ENCODE measurements at places on chromosomes 1 and 21.

GRCh38 chr1:82858031-82858430 lies 1057.3 kb downstream of the ADGRL2 start:
- DNase-seq = no peak

DNA sequence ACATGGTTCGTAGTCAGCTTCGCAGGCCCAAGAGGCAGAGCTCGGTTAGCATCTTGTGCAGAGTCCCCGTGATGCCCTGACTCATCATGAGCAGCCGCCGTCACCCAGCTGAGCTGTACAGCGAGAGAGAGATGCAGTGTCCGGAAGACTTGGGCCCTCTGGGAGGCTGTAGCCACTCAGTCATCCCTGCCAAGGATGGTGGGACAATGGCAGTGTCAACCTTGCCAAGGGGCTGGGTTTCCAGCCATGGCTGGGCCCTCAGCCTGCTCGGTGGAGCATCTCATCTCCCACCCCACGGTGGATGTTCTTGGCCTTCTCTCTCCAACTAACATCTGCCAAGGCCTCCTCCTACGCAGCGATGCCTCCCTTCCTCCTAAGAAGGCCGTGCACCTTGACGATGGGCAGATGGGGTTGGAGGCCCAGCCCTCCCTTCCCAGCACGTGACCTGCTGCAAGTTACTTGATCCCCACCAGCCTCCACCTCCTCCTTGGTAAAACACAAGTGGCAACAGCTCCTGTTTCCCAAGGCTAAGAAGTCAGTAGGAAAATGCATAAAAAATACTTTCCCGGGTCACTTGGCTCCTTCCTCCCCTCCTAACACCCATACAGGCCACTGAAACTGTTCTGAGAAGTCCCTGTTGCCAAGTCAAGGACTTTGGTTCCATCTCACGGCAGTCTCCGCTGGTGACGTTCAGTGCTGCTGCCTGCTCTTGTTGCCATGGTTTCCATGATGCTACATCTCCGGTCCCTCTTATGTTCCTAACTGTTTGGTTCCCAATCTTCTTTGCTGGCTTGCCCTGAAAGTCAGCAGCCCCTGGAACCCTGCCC lies 384.7 kb upstream of the VAMP3 start:
- no peak for DNase-seq

DNA sequence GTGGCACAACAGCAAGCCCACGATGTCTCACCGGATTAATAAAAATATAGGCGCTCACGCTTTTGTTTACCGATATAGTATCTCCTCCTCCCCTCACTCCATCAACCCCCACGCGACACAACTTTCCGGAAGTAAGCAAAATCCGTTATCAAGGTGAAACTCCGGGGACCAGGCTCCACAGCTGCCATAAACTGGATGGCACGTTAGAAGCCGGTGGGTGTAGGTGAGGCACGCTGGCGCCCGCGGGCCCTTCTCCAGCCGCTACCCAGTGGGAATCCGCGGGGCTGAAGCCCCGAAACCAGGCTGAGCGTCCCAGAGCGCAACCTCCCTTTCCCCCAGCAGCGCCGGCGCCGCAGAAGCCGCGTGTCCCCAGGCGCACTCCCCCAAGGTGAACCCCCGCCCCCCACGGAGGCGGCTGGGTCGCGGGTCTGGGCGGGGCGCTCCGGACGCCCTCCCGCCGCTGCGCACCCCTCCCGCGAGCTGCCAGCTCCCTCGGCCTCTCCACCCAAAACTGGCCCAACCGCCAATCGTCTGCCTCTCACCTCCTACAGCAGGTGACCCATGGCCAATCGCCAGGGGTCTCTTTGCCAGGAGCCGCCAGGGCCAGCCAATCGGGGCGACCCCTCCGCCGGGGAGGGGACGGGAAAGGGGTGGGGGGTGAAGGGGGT lies 112.4 kb downstream of the OSBPL9 start:
- peak; percentile 87 for DNase-seq

GRCh38 chr1:177067752-177068410 lies 96.6 kb downstream of the ASTN1 start:
- no peak for DNase-seq

DNA sequence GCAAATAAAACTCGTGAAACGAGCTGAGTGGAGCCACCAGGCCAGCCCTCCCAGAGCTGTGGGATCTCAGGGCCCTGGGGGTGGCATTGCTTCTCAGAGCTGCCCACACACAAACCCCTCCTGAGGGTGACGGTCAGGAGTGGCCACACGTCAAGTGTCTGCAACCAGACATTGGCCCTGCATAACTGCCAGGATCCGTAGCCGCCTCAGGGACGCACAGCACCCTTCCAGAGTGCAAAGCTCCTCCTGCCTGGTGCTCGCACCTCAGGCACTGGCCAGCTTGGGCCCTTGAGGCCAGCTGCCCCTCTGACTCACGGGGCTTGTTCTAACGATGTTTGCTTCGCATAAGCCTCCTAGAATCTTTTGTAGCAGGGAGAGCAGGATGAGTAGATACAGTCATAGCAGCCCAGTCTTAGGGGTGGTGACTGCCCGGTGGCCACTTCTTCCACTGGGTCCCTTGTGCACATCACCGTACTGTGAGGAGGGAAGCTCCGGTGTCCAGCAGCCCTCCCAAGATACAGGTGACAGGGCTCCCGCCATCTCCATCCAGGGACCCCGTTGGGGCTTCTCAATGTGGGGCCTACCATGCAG lies 5.0 kb downstream of the WNT3A start:
- no peak for DNase-seq

DNA sequence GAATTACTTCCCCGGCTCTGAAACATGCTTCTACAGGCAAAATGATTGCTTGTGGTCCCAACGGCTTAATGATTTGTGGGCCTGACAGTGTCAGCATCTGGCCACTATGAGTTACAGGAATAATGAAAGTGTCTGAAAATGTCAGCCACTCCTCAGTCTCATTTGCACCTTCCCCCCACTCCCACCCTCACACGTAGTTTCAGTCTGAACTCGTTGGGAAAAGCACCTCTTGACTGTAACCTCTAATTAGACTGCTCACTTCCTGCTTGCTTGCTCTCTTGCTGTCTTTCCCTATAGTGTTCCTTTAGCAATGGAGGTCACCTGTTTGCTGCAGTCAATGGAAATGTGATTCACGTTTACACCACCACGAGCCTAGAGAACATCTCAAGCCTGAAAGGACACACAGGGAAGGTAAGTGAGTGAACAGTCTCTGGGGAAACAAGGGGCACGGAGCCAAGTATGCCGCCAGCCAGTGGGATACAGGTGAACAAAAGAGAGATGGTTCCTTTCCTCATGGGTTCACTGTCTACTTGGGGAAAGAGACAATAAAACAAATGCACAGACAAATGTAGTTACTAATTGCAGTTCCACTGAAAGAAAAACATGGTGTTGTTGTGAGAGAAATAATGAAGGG lies 27.1 kb downstream of the CFAP57 start:
- DNase-seq = no peak

DNA sequence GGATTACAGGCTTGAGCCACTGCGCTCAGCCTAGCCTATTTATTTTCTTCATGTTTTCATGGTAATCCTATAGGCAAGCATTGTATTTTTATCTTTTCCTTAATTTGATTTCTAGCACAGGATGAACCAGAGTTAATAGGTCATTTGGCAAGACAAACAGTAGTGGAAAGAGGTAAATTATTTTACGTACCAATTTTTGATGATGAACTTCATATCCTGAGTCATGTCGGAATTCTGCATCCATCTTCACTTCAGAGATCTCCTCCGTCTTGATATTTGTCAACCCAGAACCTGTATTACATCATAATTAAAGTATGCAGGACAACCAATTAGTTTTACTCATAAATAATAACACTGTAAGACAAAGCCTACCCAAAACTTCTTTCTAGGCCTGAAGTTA lies 162.6 kb downstream of the GABPA start:
- DNase-seq = no peak

DNA sequence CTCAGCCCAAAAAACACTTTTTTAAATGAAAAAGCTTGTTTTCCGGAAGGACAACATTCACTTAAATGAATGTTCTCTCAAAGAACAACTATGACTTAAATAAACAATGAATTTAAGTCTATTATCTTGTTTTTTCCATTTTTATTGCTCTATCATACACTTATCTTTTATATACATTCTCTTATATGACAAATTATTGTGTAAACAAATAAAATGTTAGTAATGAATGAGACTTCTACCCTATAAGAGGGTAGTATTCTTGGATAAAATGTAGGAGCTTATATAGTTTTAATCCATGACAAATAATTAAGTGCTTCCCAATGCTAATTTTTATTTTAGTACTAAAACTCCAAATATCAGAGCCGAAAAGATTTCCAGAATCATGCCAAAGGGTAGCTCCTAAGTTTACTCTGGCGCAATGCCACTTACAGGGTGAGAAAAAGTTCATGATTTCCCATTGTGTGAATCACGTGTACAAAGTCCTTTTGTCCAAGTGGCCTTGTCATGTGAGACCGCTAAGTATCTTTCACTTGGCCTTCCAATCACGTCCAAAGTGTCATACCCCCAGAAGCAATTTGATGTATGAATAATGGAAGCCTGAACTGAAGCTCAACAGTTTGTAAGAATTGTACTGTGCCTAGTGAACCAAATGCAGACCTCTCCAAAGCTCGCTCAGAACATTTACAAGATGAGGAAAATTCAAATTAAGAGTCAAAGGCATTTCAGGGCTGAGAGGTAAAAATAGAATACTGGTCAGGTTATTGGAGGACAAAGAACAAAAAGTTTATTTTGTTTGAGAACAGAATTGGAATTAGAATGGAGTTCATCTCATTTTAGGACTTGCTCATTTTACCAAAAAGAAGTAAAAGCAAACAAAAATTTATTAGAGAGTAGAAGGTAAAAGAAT lies 56.6 kb upstream of the C1orf21 start:
- DNase-seq = no peak

- no peak for DNase-seq
These were observed 1.1 kb downstream of the SERTAD4 start for GRCh38 chr1:210233495-210234328.

GRCh38 chr1:158730453-158730852 lies 9.9 kb upstream of the OR6K3 start:
- DNase-seq = no peak

- no peak for DNase-seq
These were observed 26.4 kb downstream of the SORT1 start for GRCh38 chr1:109371341-109371739.

GRCh38 chr1:100703716-100704115 lies 15.8 kb upstream of the VCAM1 start:
- DNase-seq = no peak

- DNase-seq = no peak
These were observed 535.9 kb downstream of the MATN1 start for GRCh38 chr1:30187413-30188023.

- no peak for DNase-seq
These were observed 28.4 kb downstream of the ELF3 start for GRCh38 chr1:202038688-202039346.

DNA sequence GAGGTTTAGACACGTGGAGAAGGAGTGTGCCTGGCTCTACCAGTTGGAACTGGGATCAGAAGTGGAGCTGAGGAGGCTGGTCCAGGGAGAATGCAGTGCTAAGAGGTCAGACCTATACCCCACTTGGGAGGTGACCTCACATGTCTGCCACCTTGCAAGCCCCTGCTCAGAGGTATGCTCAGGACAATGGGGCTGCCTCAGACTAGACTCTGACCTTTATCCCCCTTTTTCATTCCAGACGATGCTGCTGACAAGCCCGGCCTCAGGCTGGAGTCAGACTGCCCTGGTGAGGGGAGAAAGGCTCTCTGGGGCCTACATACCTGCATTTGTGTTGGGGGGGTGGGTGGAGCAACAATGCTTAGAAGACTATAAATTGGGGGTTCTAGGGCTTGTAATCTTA lies 5.2 kb downstream of the KCNJ10 start:
- no peak for DNase-seq

GRCh38 chr1:170840371-170840770 lies 95.0 kb upstream of the MROH9 start:
- DNase-seq = no peak

DNA sequence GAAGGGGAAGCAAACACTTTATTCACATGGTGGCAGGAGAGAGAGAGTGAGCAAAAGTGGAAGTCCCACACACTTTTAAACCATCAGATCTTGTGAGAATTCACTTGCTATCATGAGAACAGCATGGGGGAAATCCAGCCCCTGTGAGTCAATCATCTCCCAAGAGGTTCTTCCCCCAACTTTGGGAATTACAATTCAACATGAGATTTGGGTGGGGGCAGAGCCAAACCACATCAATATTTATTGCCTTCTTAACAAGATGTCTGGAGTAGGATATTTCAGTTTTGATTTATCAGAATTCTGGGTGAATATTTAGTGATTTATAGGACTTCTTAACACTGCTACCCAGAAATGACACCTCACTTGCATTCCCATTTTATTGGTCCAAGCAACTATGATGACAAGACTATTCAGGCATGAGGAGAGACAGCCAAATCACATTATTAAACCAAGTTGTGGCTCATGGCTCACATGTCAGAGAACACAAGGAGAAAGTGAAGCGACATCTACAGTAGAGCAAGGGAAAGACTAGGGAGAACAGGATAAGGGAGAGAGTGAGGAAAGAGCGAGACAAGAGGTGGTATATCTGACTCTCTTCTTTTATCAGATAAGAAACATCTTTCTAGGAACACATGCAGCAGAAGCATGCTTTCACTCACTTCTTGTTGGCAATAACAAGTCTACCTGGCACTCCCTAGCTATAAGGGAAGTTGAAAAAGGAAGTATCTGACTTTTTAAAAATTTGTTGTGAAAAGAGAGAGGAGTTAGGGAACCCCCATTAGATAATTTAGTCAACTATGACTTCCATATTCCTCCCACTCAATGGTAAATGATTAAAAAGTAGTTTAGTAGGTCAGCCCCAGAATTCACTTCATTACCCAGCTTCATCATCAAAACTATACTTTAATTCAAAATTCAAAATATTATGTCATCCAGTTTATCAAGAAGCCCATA lies 36.6 kb upstream of the PTPRC start:
- DNase-seq = no peak

DNA sequence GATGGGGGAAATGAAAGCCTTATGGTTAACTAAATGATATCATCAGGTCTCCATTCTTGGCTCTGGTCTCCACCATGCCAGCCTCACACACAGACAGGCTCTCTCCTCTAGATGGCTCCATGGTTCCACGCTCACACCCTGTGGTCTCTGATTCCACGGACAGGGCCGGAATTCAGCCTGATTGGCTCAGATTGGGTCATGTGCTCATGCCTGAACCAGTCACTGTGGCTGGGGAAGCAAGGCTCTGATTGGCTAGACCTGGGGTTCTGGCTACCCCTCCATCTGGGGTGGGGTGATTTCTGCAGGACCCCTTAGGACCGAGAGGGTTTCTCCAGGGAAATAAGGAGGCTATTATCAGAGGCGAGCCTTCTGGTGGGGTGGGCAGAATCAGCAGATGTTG lies 277.0 kb downstream of the PTPRU start:
- no peak for DNase-seq

DNA sequence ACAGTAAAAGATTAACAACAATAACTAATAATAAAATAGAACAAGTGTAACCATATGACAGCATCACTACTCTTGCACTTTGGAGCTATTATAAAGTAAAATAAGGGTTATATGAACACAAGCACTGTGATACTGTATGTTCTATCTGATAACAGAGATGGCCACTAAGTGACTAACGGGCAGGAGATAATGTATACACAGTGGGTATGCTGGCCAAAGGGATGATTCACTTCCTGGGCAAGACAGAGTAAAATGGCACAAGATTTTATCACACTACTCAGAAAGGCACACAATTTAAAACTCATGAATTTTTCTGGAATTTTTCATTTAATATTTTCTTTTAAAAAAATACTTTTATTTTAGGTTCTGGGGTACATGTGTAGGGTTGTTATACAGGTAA lies 12.3 kb downstream of the SLC9C2 start:
- no peak for DNase-seq
